ENCODE measurements at places on chromosomes 5 and 9.
A peak's percentile ranks its signal among the peaks of the same experiment; 100 is the strongest.

- peak; percentile 25 for DNase-seq
Measured at GRCh38 chr5:89901983-89902382, 507.6 kb downstream of the CETN3 start.

DNA sequence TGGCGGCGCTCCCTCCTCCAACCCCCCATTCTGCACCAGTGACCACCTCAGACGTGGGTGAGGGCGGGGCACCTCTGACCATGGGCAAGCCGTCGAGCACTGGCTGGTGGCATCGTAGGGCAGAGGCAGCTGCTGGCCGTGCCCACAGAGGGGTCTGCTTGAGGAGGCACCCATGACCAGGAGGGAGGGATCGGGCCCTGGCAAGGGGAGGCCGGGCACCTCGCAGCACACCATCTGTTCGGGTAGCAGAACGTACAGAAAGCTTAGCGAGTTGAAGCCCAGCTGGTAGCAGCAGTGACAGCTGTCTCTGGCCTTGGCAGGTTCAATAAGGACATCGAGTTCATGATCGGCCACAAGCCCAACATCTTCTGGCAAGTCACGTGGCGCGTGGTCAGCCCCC lies 4.3 kb upstream of the SLC6A18 start:
- no peak for DNase-seq

GRCh38 chr5:143564417-143564816 lies 160.9 kb upstream of the NR3C1 start:
- DNase-seq = no peak

- DNase-seq = no peak
Measured at GRCh38 chr9:121240472-121241135, 27.4 kb upstream of the GSN start.

DNA sequence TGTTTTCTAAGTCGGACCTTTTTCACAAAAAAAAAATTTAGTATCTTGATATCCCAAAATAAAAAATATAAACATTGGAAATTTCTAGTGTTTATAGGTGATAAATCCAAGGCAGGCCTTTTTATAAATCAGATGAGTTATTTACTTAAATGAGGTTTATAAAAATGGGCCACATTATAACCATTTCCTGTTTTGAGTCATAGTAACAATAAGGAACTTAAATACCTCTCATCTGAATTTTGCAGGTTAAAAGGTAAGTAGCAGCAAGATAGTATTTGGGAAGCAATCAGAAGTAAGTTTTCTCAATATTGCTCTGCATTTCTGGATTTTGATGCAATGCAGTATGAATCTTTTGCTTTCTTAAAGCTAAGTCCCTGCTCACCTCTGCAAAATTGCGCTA lies 3.9 kb downstream of the SPTAN1 start:
- DNase-seq = no peak

DNA sequence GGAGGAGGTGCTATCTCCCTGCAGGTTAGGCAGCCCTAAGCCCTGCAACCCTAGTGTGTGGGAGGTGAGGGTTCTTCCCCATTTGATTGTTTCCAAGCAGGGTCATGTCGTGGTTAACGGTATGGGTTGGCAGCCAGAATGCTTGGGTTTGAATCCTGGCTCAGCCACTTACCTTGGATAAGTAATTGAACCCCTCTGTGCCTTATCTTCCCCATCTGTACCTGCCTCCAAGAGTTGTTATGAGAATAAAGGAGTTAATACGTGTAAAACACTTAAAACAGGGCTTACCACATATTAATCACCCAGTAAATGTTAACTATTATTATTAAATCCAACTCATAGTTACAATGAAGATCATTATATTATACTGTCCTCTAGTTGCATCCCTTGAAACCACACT lies 52.2 kb upstream of the SPATA31E1 start:
- DNase-seq = no peak

GRCh38 chr5:78974011-78974410 lies 11.1 kb downstream of the ARSB start:
- no peak for DNase-seq

DNA sequence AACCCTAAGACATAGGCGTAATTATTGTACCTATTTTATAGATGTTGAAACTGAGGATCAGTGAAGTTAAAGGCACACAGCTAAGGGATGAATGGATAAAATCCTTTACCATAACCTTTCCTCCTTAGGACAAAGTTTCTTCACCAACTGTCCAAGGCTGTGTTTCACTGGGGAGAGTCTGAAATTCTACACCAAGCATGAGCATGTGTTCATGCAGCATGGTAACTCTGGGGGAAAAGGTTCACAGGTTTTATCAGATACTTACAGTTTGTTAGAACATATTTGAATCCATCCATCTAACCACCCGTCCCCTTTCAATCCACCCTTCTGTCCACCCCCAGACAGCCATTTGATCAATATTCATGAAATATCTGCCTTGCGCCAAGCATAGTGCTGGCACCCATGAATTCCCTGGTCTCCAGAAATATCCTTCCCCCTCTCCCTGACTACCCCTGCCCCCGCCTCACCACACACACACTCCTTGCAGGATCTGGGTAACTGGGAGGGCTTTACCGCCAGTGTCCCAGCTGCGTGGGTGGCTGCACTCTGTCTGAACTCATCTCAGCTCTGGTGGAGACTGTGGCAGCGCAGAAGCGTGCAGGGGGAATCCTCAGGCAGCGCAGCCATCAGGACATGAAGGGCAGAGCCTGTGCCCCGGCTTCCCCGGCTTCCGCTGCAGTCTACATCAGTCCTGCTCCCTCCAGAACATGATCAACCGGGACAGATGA lies 6.3 kb upstream of the KCNIP1 start:
- DNase-seq = no peak

GRCh38 chr5:53133020-53133419 lies 23.5 kb upstream of the MOCS2 start:
- DNase-seq = no peak
